ENCODE measurements at places on chromosomes 12 and 14. TPM values are rescaled to one million over a fixed set of nuclear protein-coding genes. Genes with fewer than 3 reads are reported as not detected.

DNA sequence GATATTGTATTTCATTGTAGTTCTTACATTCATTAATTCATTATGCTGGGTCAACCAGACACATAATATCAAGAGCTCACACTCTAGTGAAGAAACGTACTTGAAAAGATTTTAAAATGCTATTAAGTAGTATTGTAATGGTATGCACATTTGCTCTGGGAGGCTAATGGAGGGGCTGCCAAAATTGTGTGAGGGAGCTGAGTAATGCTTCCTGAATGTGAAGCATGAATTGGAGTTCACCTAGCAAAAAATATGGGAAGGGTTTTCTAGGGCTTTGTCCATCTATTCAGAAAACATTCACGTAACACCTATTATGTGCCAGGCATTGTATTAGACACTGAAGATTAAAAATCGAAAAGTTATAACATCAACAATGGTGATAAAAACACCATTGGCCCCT, 403.8 kb upstream of the PDE3A start:
- DNase-seq = no peak

GRCh38 chr12:66531766-66532165, 147.1 kb downstream of the GRIP1 start:
- no peak for DNase-seq

- DNase-seq = no peak
These were observed 37.9 kb downstream of the DLK1 start for GRCh38 chr14:100764471-100765115.

GRCh38 chr14:46381674-46382073, 269.9 kb downstream of the RPL10L start:
- DNase-seq = no peak

- no peak for DNase-seq
These were observed 334.1 kb downstream of the DPF3 start for GRCh38 chr14:72559669-72560255.

GRCh38 chr12:33439587-33440011, at the start of gene SYT10:
TSS of gene SYT10 (minus strand) at chr12:33439819. CDS start at chr12:33439522, 297 bp downstream.
- DNase-seq = peak; percentile 12

CAPS2 gene
- total RNA-seq = 2.9 TPM

DNA sequence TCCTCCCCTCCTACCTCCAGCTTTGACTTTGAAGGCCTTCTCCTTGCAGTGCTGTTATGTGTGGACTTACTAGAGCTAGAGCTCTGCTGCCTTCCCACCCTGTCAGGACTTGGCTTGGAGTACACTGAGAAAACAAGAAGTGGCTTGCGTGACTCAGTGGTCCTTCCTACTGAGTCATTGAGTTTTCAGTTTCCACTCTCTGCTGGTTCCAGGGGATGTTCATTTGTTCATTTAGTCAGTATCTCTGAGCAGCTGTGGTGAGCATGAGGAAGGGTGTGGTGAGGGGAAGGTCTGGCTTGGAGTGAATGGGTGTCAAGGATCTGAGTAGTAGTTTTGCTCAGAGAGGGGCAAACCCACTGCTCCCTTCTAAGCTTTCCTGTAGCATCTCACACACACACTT, 17.2 kb upstream of the ELK3 start:
- DNase-seq = peak; percentile 91

TMEM229B gene
- total RNA-seq = not detected

SOX5 gene
- 2.9 TPM for total RNA-seq

DNA sequence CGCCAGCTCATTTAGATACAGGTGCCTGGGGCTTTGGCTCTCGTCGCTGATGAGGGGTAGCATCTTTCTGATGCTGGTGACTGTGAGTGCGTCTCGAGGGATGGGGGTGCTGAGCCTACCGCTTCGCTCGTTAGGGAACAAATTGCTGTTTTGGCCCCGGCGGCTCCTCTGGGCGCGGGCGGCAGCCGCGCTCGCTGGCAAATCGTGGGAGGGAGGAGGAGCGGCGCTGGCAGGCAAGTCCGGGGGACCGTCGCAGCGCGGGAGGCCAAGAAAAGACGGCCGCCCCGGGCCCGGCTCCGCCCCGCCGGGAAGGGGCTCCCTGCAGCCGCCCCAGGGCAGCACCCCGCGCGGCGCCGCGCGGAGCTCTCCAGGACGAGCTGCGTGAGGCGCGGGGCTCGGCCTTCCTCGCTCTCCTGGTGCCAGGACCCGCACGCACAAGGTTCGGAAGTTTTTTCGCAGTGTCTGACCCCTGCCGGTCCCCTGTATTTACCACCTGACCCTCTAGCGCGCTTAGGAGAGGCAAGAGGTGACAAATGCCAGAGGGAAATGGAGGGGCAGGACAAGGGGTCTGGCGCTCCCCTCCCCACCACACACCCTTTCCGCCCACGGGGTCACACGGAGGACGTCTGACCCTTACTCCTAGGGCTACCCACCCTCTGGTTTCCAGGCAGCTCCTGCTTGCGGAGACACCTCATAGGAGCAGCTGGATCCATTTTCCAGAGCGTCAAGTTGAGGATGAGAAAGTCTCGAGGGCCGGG, 899 bp upstream of the KCNH3 start:
- no peak for DNase-seq

SLC4A8 gene
- 9.7 TPM for total RNA-seq

DNA sequence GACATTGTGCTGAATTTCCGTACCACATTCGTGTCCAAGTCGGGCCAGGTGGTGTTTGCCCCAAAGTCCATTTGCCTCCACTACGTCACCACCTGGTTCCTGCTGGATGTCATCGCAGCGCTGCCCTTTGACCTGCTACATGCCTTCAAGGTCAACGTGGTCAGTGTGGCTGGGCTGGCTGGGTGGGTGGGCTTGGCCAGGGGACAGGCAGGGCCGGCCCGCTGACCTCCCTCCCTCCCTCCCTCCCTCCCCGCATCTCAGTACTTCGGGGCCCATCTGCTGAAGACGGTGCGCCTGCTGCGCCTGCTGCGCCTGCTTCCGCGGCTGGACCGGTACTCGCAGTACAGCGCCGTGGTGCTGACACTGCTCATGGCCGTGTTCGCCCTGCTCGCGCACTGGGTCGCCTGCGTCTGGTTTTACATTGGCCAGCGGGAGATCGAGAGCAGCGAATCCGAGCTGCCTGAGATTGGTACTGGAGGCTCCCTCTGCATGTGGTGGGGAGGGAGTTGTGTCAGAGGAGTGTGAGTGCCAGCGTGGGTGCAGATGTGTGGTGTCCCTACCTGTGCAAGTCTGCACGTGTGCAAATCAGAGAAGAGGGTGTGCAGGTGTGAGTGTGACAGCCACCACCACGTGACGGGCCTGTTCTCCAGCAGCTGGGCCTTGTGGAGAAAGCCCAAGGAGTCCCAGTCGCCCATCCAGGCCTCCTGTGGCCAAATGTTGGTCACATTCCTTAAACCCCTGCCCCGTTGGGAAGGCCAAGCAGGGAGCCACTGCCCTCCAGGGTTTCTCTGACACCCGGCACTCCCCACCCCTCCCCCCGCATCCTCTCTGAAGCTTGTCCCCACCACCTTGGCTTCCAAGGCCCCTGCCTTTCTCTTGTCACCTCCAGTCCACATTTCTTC, 5.3 kb downstream of the KCNH3 start:
- DNase-seq = no peak

- no peak for DNase-seq
These were observed 151.8 kb downstream of the FOXN3 start for GRCh38 chr14:89265234-89265633.

DNA sequence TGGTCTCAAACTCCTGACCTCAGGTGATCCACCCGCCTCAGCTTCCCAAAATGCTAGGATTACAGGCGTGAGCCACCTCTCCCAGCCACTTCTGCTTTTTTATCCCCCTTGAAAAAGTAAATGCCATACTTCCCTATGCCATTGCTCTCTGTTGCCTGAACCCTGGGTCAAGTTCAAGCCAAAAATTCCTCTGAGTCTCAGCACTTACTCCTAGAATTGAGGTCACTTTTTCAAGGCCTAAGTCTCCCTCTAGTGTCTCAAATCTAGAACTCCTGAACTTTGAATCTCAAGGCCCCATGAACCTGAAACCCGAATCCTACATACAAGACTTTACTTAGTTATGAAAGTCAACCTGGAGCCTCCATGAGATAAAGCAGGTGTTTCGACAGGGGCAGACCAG, 1.4 kb upstream of the APOBEC1 start:
- no peak for DNase-seq

GPRC5D gene
- not detected for total RNA-seq

DNA sequence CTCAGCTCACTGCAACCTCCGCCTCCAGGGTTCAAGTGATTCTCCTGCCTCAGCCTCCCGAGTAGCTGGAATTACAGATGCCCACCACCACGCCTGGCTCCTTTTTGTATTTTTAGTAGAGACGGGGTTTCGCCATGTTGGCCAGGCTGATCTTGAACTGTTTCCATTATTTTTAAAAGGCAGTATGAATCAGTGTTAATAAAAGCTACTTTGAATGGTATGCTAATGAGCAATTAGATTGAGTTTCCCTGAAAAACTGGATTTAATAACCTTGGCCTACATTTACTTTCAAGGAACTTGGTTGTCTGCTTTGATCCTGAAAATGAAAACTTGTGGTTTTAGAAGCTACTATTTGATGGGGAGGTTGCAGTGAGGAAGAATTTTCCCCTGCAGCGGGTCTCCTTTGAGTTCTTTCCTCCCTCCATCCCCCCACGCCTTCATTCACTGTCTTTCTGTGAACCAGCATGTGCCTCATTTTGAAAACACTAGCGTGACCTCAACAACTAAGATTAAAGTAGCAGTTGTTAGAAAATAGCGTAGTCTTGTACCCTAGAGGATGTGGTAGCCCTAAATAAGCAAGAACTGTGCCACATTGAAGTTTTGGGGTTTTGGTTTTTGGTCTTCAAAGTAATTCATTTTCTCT, 17.8 kb upstream of the RPS6KA5 start:
- no peak for DNase-seq

GRCh38 chr12:105523164-105524057, 192.9 kb downstream of the C12orf75 start:
- DNase-seq = peak; percentile 18

DNA sequence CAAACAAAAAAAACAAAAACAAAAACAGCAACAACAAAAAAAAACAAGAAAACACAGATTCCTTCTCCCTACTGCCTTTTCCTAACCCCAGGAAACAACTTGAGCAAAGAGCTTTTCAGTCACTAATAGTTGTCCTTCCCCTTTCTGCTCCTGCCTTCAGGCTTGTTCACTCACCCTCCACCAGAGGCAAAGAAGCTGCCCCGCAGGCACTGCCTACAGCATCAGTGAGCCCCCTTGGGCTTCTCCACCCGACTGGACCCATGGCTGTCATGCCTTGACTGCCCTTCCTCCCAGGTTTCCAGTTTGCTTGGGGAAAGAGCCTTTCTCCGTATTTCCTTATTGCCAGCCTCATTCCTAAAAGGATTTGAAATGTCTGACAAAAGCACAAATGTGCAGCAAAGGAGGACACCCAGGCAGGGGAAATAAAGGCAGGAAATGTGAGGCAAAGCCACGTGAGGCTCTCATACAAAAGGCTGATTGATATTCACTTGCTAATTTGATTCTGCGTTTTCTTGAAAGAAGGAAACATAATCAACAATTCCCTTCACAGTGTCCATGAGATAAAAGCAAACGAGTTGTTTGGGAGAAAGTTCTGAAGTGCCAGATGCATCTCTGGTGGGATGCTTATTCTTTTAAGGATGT, 85.7 kb downstream of the GPATCH2L start:
- DNase-seq = no peak

ACRBP gene
- 1.3 TPM for total RNA-seq

- no peak for DNase-seq
These were observed 151.4 kb upstream of the IFNG-AS1 start for GRCh38 chr12:67837876-67838275.

DNA sequence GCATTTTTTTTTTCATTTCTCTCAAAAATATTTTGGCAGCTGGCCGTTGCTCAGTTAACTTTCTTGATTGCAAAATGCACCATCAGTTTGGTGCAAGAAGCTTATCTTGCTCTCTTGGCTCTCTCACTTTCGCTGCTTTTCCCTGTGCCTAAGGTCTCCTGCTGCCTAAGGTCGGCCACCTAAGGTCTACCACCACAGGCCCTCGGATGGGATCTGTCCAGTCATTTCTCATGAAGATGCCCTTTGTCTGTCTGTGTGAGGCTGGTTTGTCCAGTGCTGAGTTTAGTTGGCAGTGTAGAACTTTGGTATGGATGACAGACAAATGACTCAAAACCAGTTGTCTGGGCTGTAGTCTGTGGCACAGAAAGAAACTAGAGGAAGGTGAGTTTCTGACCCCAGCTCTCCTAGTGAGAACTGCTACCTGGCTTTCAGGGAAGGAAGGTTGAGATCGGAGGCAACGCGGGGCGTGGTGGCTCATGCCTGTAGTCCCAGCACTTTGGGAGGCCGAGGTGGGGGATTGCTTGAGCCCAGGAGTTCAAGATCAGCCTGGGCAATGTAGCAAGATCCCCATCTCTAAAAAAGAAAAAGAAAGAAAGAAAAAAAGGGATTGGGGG, 2.6 kb downstream of the MLXIP start:
- peak; percentile 39 for DNase-seq

- DNase-seq = no peak
These were observed 567.6 kb downstream of the BCL11B start for GRCh38 chr14:98704441-98704840.

DNA sequence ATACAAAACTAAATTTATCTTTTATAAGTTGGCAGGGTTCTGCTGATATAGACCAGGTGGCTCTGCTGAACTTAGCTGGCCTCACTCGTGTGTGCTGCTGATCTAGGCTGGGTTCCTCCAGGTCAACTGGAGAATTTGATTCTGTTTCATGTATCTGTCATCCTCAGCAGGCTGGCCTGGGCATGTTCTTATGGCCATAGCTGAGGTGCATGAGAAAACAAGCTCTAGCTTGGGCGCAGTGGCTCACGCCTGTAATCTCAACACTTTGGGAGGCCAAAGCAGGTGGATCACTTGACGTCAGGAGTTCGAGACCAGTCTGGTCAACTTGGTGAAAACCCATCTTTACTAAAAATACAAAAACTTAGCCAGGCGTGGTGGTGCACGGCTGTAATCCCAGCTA, 24.3 kb upstream of the BCL2L14 start:
- no peak for DNase-seq

DNA sequence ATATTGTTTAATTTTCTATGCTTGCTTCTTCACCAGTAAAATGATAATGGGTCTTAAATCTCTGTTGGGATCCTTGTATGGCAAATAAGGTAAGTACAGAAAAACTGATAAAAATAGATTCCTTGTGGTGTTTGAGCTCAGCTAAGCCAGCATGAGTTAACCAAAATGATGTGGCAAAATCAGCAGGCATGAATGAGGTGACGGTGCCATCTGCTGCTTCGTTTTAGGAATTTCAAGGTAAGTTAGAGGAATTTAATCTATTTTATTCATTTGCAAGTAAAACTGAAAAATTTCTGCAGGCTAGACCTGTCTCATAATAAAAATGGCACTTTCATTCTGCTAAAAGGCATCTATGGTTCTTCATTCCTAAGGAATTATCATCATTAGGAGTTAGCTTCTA, 10.0 kb upstream of the CLEC7A start:
- DNase-seq = peak; percentile 84

DNA sequence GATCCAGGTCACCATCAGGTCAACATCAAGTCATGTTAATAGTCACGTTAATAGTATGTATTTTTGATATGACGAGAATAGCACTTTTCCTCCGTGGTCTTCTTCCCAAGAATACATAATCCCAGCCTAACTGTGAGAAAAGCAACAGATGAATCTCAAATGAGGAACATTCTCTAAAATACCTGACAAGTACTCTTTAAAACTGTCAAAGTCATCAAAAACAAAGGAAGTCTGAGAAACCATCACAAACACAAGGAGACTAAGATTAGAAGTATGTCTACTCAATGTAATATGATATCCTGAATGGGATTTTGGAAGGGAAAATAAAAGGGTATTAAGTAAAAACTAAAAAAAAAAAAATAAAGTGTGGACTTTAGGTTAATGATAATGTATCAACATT, 36.8 kb upstream of the GLIPR1 start:
- DNase-seq = no peak

- no peak for DNase-seq
These were observed 256.3 kb upstream of the CLEC14A start for GRCh38 chr14:38512236-38512635.
